ENCODE measurements at places on chromosomes 12 and 14.

- DNase-seq, result peak; percentile 2
These were observed 276.3 kb upstream of the FAR2 start for GRCh38 chr12:28872654-28873268.

DNA sequence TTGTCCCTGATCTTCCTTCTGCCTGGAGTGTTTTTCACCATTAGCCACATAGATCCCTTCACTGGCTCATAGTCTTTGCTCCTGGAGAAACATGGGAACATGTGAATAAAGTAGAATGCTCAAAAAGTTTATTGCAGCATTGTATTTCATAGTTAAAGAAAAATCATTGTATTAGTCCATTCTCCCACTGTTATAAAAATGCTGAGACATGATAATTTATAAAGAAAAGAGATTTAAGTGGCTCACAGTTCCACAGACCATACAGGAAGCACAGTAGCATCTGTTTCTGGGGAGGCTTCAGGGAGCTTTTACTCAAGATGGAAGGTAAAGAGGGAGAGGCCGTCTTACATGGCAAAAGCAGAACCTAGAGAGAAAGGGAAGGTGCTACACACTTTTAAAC lies 238.3 kb upstream of the OR4E1 start:
- DNase-seq, result no peak

GRCh38 chr12:56955631-56956256 lies 1.7 kb downstream of the RDH16 start:
- DNase-seq, result no peak

DNA sequence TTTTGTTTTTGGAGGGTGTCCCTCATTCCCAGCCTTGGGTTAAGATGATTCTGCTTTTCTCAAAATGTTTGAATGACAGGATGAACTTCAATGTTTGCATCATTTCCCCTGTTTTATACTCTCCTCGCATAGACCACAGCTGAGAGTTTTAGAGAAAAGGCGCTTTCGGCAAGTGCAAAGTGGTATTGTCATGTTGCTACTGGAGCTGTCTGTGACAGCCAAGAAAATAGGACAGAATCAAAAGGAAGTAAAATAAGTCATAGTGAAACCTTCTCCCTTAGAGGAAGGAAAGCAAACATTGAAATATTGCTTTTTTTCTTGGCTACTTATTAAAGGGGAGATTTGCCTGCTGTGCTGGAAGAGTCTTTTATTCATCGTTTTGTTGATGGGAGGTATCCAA lies 33.5 kb upstream of the ARHGAP5 start:
- DNase-seq, result no peak

- no peak for DNase-seq
These were observed 67.5 kb downstream of the RTN1 start for GRCh38 chr14:59803052-59803540.

- no peak for DNase-seq
These were observed 139.5 kb upstream of the AEBP2 start for GRCh38 chr12:19299765-19300164.

DNA sequence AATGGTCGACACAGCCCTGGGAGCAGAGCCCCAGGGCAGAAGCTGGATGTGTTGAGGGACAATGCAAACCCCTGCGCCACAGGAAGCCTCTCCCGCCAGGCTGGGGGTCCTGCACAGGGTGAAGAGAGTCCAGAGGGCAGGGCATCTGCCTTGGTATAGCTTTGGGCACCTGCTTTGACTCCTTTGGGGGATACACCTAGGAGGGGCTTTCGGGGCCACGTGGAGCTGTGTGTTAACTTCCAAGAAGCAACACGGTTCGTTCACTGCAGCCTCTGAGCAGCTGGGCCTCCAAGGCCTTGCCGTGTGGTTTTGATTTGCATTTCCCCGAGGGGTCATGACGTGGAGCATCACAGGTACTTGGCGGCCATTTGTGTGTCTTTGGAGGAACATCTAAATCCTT lies 5.8 kb upstream of the PUS1 start:
- DNase-seq, result no peak

DNA sequence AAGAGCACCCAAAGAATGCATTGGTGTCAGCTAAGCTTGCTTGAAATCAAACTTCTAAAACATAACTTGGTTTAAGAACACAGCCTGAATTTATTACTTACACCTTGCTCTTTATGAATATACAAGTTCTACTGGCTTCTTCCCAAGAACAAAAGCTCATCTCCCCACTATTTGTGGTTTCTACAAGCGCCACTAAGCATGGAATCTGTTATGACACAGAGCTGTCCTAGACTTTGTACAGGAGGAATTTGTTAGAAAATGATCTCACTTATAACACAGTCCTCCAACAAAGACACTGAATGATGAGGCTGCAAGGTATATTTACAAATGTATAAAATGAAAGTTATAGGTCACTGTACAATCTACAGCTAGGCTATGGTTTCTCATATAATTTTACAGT lies 452.1 kb downstream of the BCAT1 start:
- no peak for DNase-seq

- no peak for DNase-seq
These were observed 23.6 kb upstream of the CD69 start for GRCh38 chr12:9784326-9784725.

DNA sequence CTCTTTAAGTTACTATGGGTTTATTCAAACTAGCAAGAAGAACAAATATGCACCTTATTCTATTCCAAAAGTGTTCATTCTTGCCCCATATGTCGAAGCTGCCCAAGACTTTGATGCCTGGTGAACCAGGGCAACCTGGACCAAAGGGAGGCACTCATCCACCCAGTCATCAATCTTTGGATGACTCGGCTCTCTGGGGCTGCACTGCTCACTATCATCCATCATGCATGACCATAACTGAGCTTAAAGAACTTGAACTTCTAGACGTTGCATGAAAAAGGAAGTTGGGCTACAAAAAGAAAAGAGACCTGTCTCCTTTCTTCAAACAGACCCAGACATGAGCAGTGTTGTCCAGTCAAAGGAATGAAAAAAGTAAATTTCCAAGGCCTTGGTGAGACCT lies 1.2 kb downstream of the KRT4 start:
- DNase-seq, result no peak

GRCh38 chr12:62749586-62749985 lies 185.4 kb downstream of the PPM1H start:
- no peak for DNase-seq

DNA sequence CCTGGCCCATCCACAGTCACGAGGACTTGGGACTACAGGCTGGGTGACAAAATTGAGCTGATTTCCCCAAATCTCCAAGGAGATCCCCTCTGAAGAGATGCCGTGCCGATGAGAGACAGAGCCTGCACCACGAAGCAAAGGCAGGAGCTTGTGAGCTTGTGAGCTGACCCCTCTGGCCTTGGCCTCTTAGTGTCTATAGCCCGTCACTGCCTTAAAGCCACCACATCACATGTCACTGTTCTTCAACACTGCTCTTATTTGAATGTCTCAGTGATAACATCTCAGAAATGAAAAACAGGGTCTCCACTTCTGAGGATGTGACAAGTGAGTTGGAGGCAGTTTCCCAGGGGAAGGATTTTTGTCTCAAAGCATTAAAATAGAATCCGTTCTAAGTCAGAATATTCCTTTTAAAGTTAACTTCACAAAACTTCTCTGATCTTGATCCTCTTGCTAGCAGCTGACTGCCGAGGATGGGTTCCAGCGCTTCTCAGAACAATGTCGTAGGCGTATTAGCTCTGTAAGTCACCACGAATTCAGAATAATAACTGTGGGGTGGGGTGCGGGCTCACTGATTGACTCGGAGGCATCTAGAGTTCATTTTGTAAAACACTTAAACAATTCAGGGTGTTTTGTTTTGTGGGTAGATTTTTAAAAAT lies 37.5 kb downstream of the CHST11 start:
- peak; percentile 46 for DNase-seq

- no peak for DNase-seq
These were observed 1.5 kb upstream of the KRT5 start for GRCh38 chr12:52521568-52522266.

DNA sequence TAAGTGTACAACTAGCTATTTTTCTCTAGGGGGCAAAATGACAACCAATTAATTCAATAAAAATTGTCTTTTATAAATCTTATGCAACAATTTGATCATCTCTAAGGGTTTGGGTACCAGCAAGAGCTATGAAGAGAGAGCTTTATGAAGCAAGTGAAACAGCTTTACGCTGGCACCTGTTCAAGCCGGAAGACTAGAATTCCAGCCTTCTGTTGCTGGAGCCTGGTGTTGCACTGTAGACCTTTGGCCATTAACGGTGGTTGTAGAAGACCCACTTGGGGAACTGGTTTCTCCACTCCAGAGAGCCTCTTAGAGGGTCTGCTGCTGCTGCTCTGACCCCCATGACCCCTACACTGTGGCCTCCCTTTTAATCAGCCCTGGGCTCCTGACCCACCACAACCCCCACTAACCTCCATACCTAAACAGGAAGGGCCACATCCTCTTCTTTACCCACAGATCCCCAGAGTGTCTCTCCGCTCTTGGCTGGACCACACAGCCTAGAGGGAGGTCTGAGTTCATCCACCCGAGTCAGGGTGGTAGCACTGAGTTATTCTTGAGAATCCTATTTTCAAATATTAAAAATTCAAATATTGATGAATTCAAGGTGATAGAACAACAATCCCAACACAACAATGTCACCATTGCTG lies 54.6 kb upstream of the STON2 start:
- DNase-seq, result no peak

- no peak for DNase-seq
These were observed 14.4 kb downstream of the EVL start for GRCh38 chr14:100079726-100080005.
